ENCODE measurements at places on chromosomes 3 and 15.
A peak's percentile ranks its signal among the peaks of the same experiment; 100 is the strongest.

DNA sequence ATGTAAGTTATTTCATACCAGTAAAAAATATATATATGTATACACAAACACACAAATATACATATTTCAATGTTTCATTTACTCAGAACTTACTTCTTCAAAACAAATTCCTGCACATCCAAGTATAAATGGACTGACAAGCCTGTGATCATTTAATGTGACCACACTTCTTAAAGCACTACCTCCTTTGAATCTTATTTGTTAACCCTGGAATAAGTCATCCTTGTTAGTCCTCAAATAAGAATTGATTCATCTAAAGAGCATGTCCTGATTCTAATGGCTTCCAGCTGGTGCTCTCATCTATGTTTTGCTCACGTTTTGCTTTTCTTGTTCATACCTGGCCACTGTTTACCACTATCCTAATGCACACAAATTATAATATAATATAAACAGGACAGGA lies 103.9 kb upstream of the UBP1 start:
- DNase-seq = no peak

DNA sequence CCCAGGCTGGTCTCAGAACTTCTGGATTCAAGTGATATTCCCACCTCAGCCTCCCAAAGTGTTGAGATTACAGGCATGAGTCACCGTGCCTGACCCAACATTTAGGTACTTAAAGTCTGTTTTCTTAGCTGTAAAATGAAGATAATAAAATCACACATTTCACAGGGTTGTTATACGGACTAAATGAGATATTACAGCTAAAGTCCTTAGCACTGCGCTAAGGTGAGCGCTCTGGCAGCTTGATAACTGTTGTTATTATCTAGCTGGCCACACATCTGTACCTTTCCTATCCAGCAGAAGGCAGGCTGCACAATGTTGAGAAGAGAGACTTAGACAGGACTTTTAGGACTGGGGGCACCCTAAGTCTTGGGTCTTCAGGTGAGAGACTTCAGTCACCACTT lies 2.7 kb upstream of the LIPH start:
- DNase-seq = no peak

DNA sequence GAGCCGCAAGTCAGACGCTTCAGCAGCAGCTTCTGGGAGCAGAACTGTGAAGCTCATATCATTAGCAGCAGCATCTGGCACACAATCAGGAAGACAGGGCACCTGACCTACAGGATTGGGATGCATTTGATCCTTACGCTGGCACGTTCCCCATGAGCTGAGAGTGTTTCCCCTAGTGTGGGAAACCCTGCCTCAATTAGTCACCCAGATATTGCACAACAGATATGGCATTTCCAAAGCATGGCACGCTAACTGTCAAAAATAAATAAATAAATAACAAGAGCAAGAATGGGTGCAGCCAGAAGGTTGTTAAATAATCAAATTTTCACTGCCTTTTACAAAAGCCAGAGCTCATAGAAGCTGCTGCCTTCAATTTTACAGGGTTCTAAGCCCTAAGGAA lies 189.6 kb upstream of the THBS1 start:
- DNase-seq = no peak

GRCh38 chr3:132317229-132317948 lies at the start of gene ACP3:
TSS of gene ACP3 (plus strand) at chr3:132317407. CDS start at chr3:132317457, 50 bp downstream.
- peak; percentile 6 for DNase-seq

DNA sequence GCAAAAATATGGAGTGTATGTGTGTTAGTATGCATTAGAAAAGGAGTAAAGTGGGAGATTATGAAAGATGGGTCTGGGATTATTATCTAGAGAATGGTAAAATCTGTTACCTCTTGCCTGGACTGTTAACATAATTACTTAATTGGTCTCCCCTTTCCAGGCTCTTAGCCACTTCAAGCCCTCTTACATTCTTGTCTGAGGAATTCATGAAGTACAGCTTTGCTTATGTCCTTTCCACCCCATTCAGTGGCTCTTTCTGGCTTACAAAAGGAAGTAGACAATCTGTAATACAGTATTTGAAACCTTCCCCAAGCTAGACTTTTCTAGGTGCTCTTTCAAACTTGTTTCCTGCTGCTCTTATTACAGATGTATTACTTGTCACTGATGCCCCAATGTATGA lies 129.8 kb downstream of the MBNL1 start:
- no peak for DNase-seq

DNA sequence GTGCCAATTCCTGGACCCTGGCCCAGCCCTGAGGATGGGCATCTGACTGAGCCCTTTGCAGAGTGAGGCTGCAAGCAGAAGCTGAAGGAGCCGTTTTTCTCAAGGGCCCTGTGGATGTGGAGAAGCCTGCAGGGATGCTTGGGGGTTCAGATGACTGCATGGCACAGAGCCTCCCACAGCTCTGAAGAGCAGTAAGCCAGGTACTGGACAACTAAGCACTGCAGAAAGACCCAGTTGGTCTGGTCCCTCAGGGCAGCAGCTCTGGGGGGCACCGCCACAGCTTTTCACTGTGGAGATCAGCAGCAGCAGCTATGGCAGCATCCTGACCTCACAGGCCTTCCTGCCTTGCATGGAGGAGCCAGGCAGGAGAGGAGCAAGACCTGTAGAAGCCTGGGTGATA lies 67.6 kb downstream of the CRYGS start:
- no peak for DNase-seq

DNA sequence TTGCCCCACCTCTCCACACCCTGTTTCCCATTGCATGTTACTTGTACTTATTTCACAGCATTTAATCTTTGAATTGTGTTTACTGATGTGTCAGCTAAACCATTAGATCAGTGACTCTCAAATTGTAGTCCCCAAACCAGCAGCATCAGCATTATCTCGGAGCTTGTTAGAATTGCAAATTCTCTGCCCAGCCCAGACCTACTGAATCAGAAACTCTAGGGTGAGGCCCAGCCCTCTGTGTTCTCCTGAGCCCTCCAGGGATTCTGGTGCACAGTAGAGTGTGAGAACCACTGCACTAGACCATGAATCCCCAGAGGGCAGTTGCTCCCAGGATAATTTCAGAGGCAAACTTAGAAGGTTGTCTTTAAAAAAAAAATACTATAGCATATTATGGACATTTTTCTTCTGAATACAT lies 13.0 kb downstream of the PLD1 start:
- DNase-seq = no peak

DNA sequence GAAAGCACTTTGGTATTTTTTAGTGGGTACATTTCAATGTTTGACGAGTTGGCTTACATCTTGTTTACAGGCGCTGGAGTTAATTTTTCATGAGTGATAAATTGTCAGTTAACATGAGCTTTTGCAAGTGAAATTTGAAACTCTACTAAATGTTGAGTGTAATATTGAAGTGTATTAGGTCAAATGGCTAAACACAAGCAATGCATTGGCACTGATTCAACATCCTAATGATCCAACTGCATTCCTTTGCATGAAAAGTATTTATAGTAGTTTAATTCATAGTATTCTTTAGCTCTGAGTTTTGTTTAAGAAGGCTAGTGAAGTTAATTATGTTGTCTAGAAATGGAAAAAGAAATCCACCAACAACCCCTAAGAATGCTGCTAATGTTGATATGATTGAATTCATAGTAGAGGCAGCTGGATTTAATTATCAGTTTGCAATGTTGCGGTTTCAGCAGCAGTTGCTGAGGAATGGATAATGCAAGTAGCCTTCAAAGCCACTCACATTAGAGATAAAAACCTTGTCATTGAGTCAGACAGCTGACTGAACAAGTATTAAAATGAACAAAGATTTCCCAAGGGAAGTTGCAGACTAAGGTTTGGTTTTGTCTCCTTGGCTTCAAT lies 245.6 kb upstream of the GOLIM4 start:
- DNase-seq = no peak

DNA sequence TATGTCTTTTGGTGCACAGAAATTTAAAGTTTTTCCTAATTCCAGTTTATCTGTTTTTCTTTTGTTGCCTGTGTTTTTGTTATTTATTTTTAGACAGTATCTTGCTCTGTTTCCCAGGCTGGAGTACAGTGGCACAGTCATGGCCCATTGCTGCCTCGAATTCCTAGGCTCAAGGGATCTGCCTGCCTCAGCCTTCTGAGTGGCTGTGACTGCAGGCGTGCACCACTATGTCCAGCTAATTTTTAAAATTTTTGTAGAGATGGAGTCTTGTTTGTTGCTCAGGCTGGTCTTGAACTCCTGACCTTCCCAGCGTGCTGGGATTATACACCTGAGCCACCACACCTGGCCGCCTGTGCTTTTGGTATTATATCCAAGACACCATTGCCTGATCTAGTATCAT lies 22.8 kb downstream of the KAT2B start:
- DNase-seq = no peak

GRCh38 chr15:96209285-96209735 lies 121.2 kb upstream of the NR2F2 start:
- no peak for DNase-seq

DNA sequence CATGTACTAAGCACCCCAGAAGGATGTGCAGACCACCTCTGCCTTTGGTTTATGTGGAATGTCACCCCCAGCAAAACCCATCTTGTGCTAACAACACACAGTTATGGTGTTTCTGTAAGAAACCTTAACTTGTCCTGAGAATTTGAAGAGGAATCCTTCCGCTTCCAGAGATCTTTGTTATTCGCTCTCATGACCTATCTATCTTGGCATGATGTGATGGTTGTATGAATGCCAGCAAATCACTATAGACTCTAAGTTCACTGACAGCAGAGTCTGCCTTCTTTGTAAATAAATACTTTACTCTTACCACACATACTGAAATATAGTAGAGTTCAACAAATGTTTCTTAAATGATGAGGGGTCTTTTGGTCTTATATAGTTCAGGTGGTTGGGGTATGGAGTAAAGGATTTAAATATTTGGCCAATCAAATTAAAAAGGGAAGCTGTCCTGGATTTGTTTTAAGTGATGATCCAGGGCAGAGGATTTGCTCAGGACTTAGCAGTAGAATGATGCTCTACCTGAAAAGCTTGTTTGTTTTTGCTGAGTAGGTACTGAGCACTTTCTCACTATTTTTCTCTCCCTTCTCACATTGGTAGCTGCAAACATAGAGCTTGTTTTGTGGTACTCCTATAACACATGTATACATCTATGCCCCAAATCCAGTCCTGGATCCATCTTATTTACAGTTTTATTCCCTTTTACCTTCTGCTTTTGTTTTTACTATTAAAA lies 27.9 kb upstream of the RTP1 start:
- DNase-seq = no peak

DNA sequence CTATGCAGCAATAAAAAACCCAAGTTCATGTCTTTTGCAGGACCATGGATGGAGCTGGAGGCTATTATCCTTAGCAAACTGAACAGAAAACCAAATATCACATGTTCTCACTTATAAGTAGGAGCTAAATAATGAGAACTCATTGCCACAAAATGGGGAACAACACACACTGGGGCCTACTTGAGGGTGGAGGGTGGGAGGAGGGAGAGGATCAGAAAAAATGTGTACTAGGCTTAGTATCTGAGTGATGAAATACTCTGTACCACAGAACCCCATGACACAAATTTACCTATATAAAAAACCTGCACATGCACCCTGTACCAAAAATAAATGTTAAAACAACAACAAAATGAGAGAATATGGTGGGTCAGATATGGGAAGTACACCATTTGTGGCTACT lies 49.6 kb upstream of the AADACL2 start:
- DNase-seq = no peak

DNA sequence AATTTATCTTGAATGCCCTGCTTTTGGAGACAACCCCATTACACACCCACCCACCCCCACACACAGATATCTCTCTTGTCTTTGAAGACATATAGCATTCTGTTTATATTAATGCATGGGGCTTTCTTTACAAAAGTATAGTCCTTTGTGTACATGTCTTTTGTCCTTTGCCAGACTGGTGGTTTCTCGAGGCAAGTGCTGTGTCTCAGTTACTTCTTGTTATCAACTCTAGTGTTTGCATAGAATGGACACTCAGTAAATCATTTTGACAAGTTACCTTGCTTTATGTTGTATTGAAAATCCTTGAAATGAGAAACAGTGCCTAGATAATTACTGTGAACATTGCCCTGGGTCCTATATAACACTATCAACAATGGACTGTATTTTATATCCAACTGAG lies 33.9 kb downstream of the KBTBD8 start:
- DNase-seq = no peak

GRCh38 chr15:54707805-54708752 lies 488.7 kb downstream of the RSL24D1 start:
- DNase-seq = no peak

DNA sequence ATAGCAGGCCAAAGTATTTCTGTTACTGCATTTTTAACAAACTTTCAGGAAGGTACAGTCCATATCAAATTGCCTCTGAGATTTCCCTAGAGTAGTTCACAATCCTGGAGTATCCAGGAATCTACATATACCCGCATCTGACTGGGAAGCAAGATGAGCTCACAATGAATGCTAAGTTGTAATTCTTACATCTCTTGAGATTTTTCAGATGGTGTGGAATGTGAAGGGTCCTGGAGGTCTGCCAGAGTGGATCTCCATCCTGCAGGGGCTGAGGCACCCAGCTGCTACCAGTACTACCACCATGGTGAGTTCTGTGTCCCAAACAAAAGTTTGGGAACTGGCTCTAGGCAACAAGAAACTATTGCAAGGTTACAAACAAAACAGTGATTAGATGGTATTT lies 156.7 kb upstream of the CCDC54 start:
- no peak for DNase-seq

DNA sequence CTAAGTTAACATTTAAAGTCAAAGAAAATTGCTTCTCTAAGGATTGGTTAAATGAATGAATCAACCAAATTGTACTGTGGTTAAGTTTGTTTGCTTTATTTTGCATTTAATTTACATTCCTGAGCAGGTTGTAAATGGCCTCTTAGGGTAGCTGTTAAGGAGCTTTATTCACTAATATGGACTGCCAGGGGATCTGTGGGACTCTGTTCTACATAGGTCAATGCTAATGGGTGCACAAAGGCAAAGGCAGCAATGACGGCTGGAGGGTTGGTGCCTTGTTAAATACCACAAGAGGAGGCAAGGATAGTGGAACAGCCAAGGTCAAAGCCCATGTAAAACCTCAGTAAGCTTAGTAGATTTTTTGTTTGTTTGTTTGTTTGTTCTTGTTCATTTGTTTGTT lies 89.3 kb upstream of the P2RY1 start:
- DNase-seq = no peak

- no peak for DNase-seq
Measured at GRCh38 chr3:45841420-45841756, 531 bp downstream of the LZTFL1 start.

GRCh38 chr3:47663630-47664240 lies 85.1 kb upstream of the CSPG5 start:
- DNase-seq = no peak

GRCh38 chr15:39833515-39833981 lies 50.9 kb upstream of the FSIP1 start:
- no peak for DNase-seq

- DNase-seq = no peak
Measured at GRCh38 chr3:57179580-57180410, 14.6 kb upstream of the IL17RD start.

Data from CD4-positive, alpha-beta T cell treated with Interleukin-12 subunit alpha and Interleukin-12 subunit beta, for 1 hour (primary cell).